Activated T-helper 9 cell treated with anti-CD3 and anti-CD28 coated beads, Interleukin-2, amount 50 U/mL, for 16 hours (primary cell): ENCODE measurements at places on chromosomes 16 and 17.

GRCh38 chr17:28759256-28759865 is 15.6 kb downstream of the TRAF4 start:
- DNase-seq = no peak

DNA sequence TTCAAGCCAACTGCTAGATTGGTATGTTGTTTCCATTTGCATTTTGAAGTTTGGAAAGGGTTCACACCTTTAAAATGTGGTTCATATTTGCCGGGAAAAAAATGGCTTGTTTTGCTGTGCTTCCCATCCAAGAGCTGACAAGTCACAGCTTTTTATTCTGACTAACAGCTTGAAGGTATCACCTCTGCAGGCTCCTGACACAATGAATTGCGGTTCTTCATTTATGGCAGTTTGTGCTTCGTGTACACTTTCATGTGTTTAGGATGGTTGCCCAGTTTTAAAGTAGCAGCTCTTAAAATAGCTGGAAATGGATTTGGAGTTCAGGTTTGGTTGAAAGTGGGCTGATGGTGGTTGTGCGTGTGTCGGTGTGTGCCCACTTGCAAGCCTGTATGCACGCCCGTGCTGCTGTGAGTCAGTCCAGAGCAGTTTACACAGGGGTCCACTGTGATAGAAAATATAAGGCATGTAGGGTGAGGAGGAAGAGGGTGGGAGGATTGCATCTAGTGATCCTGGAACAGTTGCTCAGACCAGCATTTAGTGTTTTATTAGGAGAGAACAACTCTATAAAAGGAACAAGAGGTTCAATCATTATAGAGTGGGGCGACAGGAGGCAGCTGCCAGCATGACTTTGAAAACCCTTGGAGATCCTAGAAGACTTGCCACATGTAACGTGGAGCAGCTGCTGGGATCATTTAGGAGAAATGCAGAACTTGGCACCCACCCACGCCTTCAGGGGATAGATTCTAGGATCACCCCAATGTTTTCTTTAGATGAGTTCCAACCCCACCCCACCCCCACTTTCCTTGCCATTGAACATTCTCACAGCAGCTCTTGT is 108.0 kb upstream of the TBX2 start:
- no peak for DNase-seq

- no peak for DNase-seq
These were observed 28.2 kb upstream of the CORO1A start for GRCh38 chr16:30155188-30155587.

- DNase-seq = no peak
These were observed 61.9 kb upstream of the CRYM start for GRCh38 chr16:21339941-21340340.

- DNase-seq = no peak
These were observed 33.1 kb upstream of the CRISPLD2 start for GRCh38 chr16:84786605-84787262.

DNA sequence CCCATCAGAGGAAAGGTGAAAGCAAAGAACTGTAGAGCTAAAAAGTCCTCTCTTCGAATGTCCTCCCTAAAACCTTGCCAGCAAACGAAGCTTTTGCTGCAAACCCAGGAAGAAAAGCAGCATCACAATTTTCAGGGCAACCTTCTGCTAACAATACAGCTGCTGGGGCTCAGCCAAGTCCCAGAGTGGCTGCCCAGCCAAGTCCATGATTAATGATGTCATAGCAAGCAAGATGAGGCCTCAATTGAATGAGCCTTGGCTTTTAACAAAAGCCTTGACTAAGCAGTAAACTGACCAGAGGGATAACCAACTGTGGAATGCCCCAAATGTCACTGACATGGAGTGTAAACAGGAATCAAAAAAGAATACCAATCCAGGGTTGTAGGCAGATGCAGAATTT is 342.7 kb downstream of the PMP22 start:
- no peak for DNase-seq

- DNase-seq = no peak
These were observed 16.2 kb downstream of the CCDC42 start for GRCh38 chr17:8728251-8728938.
